ENCODE measurements at places on chromosomes 7 and 10.

DNA sequence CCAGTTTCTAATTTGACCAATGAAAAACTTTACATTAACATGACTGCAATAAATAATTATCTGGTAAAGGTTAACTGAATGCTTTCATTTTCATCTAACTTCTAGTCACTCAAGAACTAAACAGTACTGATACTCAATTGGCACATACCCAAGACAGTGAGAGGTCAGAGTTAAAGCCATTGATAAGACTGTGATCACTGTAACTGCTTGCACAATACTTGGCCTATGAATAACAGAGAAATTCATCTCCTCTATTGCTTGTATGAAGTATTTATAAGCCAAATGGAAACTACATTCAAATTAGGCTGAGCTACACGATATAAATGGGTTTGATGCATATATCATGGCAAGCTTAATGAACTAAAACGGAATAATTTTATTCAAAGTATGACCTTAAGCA, 43.0 kb downstream of the HERC4 start:
- no peak for DNase-seq

GRCh38 chr7:27324246-27324645, 81.6 kb downstream of the EVX1 start:
- no peak for DNase-seq

DNA sequence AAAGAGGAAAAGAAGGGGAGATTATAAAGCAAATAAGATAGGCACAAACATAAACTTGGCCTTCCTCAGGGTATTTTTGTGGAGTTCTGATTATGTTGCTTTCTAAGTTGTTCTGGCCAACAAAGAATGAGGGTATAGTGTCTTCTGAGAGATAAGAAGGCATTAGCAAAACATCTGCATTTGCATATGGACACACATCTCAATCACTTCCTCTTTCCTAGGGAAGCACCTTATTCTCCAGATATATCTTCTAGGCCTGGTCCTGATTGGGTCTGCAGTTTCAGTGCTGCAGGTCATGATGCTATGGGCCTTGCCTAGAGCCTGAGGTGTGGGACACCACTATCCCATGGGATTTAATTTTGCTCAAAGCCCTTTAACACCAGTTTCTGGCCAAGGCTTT, 308.8 kb upstream of the PHYHIPL start:
- no peak for DNase-seq

DNA sequence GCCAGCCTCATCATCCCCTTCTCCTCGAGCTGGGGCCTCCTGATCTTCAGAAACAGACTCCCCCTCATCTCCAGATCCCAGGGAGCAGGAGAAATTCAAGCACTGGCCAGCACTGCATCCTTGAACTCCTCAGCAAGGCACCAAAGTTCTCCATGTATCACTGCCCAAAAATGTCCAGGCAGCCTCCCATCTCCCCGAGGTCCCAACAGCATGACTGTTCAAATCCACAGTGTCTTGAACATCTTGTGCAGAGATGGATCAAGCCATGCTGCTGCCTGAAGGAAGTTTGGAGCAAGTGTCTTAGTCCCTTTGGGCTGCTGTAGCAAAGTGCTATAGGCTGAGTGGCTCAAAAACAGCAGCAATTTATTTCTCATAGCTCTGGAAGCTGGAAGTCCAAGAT, 115.5 kb upstream of the GALNT17 start:
- DNase-seq: no peak

GRCh38 chr10:131346456-131346855, 34.9 kb upstream of the TCERG1L start:
- DNase-seq: no peak

- DNase-seq: no peak
Measured at GRCh38 chr10:101230183-101230917, 1.1 kb upstream of the LBX1 start.

DNA sequence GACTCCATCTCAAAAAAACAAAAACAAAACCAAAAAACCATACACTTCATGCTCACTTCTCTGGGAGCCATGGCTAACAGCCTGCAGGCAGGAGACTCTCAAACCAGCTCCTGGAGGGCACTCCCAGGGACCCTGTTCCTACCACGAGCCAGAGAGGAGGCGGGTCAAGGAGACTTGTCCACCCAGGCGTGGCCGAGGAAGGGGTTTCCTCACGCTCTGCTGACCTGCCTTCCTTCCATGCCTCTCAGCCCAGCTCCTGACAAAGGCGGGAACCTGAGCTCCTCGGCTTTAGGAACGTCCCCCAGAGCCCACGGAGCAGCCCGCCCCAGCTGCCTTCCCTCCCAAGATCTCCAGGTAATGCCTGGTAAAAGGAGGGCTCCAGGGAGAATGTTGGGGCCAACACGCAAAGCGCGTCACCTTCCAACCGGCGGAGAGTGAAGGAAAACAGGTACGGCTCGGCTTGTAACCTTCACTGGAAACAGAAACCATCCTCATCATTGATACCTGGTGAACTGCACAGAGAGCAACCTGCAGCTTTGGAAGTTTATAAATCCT, 9.5 kb downstream of the GPR146 start:
- DNase-seq: no peak

DNA sequence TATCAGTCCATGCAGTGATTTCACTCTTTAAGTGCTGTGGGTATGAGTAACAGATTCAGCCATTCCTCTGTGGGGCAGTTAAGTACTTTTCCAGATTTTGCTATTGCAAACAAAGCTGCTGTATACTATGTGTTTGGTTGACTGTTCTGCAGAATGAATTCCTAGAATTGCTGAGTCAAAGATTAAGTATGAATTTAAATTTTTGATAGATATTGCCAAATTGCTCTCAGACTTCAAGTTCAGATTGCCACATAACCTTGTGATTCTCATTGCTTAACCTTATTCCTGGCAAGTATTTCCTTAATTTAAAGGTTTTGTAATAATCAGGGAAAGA, 21.6 kb upstream of the SAR1A start:
- DNase-seq: no peak

- DNase-seq: no peak
Measured at GRCh38 chr10:119190954-119191785, 12.6 kb upstream of the PRDX3 start.

DNA sequence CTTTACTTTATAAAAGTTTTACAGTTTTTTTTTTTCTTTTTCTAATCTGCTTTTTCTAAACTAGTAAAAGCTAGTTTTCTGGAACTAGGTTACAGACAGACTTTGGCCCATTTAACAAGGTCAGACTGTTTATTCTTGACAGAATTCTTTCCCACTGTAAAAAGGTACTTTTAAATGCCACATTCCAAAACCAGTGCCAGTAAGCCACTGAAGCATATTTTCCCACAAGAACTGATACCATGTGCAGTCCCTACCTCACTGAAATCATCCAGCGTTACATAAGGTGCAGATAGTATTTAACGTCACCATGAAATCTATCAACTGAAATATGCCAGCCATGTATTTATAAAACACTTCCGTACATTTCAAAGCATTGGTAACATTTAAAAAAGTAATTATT, 121.6 kb downstream of the CDK6 start:
- DNase-seq: no peak

DNA sequence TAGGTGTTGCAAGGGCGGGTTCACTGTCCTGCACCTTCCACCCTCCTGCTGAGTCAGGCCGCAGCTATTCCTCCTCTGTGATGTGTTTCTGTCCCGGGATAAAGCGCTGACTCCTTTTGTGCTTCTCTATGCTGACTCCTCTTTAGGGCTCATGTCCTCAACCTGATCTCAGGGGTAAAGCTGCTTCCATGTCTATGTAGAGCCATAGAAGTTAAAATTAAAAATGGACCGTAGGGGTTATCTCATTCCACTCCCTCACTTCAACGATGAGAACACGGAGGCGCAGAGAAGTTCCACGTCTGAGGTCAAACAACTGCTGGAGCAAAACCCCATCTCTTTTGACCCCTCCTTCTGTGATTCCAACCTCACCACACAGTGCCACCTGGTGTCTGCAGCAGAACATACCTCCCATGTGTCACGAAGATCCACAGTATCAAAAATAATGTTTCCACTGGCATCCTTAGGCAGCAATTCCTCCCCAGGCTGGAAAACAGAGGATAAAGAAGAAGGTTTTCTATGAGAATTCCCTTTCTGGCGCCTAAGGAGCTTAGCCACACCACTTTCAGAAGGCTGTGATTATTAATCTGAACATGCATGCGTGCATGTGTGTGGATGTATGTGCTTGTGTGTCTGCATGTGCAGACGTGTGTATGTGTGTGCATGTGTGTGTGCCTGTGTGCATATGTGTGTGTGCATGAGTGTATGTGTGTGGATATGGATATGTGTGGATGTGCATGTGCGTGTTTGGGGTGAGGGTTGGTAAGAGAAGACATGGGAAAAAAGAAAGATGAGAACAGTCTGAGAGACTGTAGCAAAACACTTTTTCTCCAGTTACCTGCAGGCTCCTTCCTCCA, 81.2 kb upstream of the UCN3 start:
- peak; percentile 62 for DNase-seq

DNA sequence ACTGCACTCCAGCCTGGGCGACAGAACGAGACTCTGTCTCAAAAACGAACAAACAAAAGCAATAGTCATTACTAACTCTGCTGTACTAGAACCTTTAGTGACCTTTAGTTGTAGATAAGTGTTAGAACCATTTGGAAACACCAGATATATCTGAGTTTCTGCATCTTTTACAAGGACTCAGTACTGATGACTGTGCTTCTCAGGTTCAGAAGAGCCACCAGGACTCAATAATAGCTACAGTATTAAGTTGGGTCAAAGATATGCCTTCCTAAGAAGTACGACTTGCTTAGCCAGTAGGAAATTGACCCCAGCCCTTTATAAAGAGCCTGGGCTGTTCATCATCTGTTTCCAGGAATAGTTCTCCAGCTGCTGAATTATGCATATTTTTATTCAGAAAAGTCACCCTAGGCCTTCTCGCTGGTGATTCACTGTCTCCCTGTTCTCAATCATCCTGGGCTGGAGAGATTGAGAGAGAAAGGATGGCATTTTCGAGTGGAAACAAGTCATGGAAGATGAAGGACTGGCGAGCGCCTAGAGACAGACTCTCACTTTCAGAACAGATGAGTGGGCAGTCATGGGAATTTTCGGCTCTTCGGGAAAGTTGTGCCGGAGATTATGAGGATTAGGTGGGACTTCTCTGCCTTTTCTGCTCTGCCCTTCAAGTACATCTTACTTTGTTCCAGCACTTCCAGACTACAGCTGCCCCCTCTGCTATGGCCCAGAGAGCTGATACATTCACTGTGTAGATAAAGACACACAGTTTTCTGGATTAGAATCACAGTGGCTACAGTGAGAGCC, 316.1 kb downstream of the CCDC3 start:
- no peak for DNase-seq

- DNase-seq: no peak
Measured at GRCh38 chr10:94890264-94891022, 48.0 kb upstream of the CYP2C9 start.

GRCh38 chr10:23517155-23517554, 78.3 kb downstream of the OTUD1 start:
- DNase-seq: no peak

DNA sequence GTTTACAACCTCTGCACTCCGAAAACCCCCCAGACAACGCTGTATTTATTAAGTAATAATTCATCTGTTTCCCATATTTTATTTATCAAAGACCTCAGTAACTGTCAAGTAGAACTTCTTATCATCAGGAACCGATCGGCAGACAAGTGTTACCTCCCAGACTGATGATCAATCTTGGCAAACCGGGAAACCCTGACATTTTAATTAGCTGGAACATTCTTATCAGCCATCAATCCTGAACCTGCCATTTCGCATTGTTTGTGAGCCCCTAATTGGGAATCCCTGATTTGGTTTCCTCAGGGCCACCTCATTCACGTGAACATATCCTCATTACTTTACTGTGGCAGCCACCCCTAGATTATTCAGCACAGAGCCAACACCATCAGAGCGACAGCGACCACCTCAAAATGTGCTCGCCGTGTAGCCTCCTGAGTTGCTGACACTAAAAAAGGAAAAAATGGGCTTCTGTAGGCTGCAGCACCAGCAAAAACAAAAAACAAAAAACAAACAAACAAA, 93.6 kb upstream of the SDK1 start:
- no peak for DNase-seq

DNA sequence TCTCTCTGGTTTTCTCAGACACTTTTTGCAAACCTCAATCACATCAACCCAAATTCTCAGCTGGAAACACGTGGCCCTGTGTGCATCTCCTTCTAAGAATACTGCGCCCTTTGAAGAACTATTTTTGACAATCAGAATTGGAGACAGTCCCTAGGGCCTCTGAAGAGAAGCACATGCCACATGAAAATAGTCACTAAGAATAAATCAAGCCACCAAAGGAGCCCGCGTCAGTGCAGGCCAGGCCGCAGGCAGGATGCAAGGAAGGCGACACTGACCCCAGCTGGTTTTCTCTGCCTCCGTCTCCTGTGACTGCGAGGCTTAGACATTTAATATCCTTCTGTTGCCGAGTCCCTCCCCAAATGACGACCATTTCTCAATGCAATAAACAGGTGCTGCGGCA, 88.0 kb upstream of the ADAM12 start:
- DNase-seq: no peak

Measured in activated CD4-positive, alpha-beta T cell treated with anti-CD3 and anti-CD28 coated beads for 4 hours (primary cell).